ENCODE measurements at places on chromosomes 2 and 18.

DNA sequence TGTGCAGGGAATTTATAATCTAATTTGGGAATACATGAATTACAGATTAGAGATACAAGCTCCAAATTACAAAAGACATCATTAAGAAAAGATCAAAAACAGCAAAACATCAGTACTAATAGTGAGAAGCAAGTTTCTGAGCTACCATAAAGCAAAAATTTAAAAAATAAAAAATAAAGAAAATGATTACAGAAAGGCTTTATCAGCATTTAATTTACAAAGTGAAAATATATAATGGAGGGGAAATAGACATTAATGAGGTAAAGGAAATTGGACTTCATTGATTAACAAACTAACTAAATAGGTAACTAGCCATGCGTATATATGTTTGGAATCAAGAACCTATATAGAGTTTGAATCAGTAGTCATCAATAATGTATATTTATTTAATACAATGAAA lies 712.9 kb upstream of the DDX18 start:
- no peak for DNase-seq

- no peak for DNase-seq
Measured at GRCh38 chr18:52183107-52183506, 156.9 kb upstream of the DCC start.

DNA sequence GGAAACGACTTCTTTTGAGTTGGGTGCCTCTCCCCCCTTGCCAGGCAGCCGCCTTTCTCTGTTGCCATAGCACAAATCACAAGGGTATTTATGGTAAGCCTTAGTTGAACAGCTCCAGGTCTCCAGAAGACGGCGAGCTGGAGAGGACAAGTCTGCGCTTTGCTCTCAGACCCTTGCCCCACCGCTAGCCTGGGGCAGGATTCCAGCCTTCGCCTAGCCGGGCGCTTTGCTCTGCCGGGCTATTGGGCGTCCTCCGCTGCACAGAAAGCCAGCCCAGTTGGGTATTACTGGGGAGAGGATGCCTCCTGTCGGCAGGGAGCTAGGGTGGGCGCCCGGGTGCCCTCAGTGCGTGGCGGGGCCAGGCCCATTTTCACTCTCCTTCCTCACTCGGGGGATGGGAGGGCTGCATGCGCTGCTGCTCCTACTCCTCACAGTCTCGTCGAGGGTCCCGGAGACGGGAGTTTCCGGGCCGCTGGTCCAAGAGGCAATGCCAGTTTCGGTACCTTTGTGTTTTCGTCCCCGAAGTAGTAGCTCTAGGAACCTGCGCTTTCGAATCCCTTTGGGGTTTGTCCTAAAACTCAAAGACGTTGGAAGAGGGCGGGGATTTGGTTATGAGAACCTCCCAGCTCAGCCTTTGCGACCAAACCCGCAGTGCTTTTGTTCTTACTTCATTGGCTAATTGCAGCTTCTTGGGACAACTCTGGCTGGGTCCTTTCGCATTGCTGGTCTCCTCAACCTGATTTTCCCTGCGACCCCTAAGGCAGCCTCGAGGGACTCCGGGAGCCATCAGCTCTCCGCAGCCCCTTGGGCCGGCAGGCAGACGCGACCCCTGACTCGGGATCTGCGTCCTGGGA lies 3.6 kb upstream of the DLX2 start:
- no peak for DNase-seq

DNA sequence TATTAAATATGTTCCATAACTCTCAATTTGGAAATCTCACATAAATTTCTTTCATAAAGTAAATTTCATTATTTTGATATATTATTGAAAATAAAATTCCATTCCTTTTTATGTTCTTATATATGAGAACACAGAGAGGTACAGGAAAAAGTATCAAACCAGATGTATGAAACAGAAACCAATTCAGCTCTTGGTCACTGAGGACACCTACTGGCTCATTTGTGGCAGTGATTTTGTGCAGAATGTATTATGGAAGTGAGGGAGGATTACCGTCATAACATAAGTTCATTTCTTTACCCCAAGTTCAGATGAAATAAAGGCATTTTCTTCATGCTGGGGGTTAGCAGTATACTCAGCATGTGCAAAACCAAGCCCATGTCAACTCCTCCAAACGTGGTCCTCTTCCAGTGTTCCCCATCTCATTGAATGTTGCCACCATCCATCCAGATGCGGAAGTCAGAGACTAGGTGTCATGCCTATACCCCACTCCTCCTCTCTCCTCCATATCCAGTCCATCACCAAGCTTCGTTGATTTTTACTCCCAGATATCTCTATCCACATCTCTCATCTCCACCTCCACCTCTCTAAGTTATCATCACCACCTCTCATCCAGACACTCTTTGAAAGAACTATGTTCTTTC lies 41.7 kb upstream of the MALL start:
- DNase-seq = peak; percentile 20

- no peak for DNase-seq
Measured at GRCh38 chr18:3008541-3008940, 4.4 kb downstream of the LPIN2 start.

DNA sequence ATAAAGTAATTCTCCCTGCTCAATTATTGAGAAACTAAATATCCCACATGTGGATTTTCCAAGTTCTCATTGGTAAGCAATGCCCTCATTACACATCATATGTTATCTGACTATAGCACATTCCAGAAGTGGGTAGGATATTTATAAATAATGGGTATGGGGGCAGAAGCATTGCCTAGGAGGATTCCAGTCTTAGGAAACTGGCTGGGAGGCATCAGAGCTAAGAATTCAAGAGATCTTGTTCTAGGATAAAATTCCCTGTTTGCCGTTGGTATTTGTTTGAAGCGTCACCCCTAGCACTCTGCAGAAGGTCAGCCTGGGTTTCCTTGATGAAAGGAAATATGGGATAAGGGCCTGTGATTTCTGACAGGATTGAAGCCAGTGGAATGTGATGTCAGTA lies 20.1 kb downstream of the SIX2 start:
- DNase-seq = no peak

GRCh38 chr2:70936979-70937811 lies 1.5 kb downstream of the ATP6V1B1 start:
- DNase-seq = no peak

- DNase-seq = no peak
Measured at GRCh38 chr18:58416014-58416703, 212.7 kb downstream of the ALPK2 start.

DNA sequence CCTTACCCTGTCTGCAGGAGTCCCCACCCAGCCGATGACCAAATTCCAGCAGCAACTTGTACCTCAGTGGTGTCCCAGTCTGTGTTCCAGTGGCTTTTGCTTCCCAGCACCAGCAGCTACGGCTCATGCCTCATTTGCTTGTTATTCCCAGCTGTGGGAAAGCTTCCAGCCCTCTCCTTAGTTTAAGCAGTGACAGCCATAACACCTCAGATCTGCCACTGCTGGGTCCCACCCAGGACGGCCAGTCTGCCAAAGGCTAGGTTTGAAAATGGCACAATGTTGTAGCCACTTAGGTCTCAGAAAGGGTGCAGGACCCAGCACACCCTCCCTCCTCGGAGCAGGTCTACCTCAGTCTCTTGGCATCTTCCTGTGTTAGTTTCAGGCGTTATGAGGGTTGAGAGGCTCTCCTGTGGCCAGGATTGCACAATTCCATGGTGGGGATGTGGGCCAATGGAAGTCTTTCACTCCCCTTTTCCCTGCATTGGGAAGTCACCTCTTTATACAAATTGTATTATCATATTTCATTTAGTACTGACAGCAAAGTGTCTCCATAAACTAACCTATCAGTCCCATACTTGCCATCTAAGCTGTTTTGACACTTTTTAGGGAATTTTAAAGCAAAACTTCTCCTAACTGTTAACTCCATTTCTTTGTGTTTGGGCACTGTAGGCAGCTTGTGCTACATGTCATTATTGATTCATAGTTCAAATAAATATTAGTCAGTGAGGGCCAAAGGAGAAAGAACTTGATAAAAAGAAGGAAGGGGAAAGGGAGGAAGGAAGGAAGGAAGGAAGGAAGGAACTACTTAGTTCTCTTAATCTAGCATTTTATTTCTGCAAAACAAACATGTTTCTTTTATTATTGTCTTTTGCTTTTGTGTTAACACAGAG lies 62.9 kb upstream of the FAM110C start:
- no peak for DNase-seq

- no peak for DNase-seq
Measured at GRCh38 chr2:74554820-74555531, 456 bp downstream of the DOK1 start.

GRCh38 chr2:126653761-126654160 lies 2.2 kb upstream of the GYPC start:
- no peak for DNase-seq

- DNase-seq = no peak
Measured at GRCh38 chr18:79635427-79635726, 44.2 kb upstream of the CTDP1 start.

DNA sequence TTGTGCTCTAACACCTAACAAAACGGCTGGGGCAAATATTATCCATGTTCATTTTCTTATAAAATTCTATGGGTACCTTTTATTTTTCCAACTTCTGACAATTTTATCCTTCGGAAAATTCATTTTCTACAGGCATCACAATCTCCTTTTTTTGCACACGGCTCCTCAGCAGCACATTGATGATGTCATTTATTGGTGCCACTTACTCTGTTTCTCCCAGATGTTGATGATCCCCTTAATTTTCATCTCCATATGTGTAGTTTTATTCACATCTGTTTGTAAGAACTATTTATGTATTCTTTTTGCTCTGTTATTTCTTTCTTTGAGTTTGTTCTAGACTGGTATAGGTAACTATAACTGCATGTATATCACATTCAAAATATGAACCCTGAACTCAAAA lies 1660.8 kb upstream of the DDX18 start:
- no peak for DNase-seq

DNA sequence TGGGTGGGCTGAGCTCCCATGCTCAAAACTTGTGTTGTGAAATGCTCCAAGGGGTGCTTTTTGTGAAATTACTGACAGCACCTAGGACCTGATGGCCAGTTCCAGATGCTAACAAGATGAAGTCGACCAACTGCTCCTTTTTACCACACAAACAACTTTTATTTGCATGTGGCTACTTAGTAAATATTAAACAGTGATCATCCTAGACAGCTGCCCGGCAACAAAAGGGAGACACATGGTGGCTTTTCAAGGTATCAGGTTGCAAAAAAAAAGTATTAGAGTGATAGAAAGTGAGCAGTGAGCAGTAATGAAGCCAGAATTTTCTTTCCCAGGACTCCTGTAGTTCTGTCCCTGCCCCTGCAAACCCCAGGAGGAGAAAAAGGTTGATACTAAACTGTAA lies 118.5 kb downstream of the RPIA start:
- DNase-seq = no peak

DNA sequence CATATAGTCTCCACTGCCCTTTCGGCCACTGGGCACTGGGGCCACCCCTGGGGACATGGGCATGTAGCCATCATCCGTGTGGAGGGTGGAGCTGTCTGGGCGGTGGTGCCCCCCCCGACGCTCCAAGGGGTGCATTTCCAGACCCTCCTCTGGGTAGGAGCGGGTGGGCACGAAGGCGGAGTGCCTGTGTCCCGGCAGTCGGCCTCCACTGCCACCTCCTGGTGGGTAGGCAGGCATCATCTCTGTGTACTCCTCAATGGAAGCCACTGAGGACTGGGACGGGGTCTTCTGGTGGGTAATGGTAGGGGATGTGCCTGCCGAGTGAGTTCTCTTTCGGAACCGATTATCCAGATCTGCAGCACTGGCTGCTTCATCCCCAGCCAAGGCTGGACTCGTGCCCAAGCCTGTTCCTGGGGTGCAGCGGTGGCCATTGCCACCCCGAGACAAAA lies 2.8 kb downstream of the IRS1 start:
- no peak for DNase-seq

GRCh38 chr2:12074126-12074844 lies 327.9 kb downstream of the LPIN1 start:
- DNase-seq = no peak

DNA sequence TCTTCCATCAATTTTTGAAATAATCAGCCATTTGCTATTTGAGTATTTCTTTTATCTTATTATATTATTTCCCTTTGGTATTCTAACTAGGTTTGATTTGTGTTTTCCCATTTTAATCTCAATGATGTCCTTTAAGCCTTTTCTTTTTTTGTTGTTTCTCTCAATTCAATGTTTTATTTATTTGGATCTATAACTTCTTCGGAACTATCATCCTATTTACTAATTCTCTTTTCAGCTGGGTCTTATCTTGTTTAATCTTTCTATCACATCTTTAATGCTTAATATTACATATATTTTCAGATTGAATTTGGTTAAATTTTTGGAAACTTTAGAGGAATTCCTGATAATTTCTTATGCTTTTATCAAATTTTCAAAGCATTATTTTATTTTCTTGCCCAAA lies 448.3 kb downstream of the SOX11 start:
- DNase-seq = no peak

GRCh38 chr2:227395556-227395955 lies 7.8 kb upstream of the SCYGR1 start:
- no peak for DNase-seq

- no peak for DNase-seq
Measured at GRCh38 chr2:506451-506850, 170.8 kb downstream of the TMEM18 start.

DNA sequence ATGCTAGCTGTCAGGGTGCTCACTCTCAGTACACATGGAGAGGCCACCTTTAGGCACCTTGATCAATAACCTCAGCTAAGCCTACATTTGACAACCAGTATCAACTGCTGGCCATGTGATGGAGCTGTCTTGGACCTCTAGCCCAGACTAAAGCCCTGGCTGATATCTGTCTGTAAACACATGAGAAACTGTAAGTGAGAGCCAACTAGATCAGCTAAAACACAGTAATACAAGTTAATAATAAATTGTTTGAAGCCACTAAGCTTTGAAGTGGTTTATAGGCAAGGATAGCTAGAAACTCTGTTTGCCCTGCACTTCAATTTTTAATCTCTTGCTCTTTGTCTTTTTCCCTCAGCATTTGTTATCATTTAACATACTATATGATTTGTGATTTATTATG lies 407.1 kb downstream of the SPAG16 start:
- DNase-seq = no peak

GRCh38 chr2:146496248-146496647 lies 1348.6 kb upstream of the ACVR2A start:
- DNase-seq = no peak

DNA sequence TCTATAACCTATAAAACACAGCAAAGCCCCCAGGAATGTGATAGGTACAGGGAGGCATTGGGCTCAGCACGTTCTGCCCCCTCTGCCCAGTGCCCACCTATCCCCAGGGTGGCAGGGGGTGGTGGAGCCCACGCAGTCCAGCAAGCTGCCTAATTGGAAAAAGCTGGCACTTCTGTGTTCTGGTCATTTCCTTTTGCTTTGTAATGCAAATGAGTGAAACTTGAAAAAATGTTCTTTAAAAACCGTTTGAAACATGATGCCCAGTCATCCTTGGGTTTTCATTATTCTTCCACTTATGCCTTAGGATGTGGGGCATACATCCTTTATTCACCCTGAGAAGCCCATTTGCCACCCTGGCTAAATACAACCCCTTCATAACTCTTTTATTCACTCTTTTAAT lies 89.9 kb upstream of the LTBP1 start:
- no peak for DNase-seq

GRCh38 chr2:108565778-108566375 lies 31.6 kb downstream of the LIMS1 start:
- DNase-seq = no peak
